ENCODE measurements at places on chromosomes 7 and 10.

- no peak for DNase-seq
These were observed 797.2 kb downstream of the TNS3 start for GRCh38 chr7:46784732-46785131.

DNA sequence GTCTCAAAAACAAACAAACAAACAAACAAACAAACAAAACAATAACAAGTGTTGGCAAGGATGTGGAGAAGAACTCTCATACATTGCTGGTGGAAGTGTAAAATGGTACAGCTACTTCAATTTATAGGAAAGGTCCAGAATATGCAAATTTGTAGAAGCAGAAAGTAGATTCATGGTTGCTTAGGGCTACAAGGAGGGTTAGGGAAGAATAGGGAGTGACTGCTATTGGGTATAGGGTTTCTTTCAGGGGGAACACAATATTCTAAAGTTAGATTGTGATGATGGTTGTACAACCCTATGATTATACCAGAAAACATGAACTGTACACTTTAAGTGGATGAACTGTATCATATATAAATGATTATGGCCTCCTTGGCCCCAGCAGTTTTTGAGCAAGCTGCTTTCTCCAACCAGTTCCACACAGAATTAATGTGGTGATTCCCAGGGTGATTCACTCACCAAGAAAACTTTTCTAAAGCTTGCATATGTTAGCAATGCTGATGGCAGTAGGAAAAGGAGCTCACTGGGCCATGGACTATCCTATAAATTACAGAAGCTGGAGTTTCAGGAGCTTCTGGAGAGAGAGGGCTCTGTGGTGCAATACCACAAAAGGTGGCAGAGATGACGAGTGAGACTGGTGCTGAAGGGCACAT lies 52.8 kb upstream of the KCNIP2 start:
- DNase-seq, result no peak

GRCh38 chr7:149475121-149476045 lies 14.5 kb upstream of the ZNF777 start:
- DNase-seq, result no peak

- no peak for DNase-seq
These were observed 109.1 kb upstream of the EFCAB10 start for GRCh38 chr7:105690325-105690945.

DNA sequence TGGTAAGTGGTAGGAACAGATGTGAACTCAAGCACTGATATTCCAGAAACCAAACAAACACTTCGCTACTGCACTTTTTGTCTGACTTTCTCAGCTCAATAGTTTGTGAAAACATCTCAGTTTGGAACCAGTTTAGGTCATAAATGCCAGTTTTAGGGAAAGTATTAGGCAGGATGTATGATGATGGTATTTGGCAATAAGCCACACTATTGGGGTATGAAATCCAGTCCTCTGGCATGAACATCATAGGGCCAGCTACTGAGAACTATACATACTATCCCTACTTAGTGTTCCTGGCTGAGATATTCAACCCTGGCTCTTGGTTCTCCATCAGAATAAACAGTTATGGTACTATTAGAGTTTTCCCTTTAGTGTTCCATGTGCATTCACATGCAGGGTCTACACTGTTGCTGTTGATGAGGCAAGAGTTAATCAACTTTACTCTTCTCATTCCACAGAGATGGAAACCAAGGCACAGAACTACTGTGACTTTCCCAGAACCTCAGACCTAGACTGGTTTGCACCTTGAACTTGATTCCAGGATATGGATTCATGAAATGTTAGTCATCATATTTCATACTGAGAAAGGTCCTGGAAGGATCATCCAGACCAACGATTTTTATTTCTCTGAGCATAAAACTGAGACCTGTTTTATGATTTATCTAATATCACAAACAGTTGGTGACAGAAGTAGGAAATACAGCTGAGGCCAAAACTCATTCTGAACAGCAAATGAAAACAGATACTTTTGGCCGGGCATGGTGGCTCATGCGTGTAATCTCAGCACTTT lies 20.0 kb upstream of the IFIT2 start:
- DNase-seq, result no peak

- DNase-seq, result no peak
These were observed 14.3 kb downstream of the IL15RA start for GRCh38 chr10:5963071-5963470.

GRCh38 chr7:79199961-79200360 lies 253.5 kb downstream of the MAGI2 start:
- DNase-seq, result no peak

- DNase-seq, result no peak
These were observed 65.3 kb downstream of the FRMPD2 start for GRCh38 chr10:48209241-48209640.

DNA sequence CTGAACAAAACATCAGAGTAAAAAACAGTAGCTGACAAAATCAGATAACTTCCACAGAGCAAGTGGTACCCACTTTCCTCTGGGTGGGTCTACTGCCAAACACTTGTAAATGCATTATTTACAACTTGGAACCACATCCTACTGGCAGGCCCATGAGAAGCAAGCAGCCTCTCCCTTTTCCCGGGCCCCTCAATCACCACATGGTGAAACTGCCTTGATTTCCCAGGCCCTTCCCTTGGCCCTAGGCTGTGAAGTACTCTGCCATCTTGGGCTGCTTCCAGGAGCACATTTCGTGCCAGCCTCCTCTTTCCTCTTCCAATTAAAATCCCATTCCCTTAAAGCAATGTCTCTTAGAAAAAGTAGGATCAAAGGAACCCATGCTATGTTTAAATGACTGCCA lies 71.4 kb downstream of the CUZD1 start:
- DNase-seq, result no peak

GRCh38 chr7:142908290-142908689 lies 22.7 kb upstream of the TRPV6 start:
- DNase-seq, result no peak

- DNase-seq, result no peak
These were observed 203.4 kb downstream of the SLC25A13 start for GRCh38 chr7:96118449-96119001.

Measured in cerebellar cortex (tissue), 1 donor.